Mammary epithelial cell (primary cell): ENCODE measurements at places on chromosomes 3 and 15. TPM values are rescaled to one million over a fixed set of nuclear protein-coding genes. Genes with fewer than 3 reads are reported as not detected.

The GPR149 gene
- total RNA-seq: not detected

The ACTRT3 gene
- 3.0 TPM for total RNA-seq

The POTEB3 gene
- total RNA-seq: not detected

The GATM gene
- total RNA-seq: 0.80 and 1.4 TPM in 2 replicates

DNA sequence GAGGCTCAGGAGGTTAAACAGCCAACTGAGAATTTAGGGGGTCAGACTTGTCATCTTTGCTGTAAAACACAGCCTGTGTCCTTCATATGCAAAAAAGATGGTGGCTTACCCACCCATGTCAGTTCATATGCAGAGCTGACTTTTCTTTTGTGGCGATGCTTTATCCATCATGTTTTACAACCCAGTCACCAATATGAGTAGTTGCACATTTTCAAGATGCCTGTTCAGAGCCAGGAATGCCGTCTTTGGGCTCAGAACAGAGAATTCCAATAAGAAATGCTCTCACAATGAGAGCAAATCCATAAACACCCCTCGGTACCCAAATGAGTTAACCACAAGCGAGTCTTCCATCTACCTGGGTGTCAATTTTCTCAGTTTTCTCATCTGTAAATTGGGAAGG lies 83.6 kb downstream of the TIGIT start:
- DNase-seq: no peak

DNA sequence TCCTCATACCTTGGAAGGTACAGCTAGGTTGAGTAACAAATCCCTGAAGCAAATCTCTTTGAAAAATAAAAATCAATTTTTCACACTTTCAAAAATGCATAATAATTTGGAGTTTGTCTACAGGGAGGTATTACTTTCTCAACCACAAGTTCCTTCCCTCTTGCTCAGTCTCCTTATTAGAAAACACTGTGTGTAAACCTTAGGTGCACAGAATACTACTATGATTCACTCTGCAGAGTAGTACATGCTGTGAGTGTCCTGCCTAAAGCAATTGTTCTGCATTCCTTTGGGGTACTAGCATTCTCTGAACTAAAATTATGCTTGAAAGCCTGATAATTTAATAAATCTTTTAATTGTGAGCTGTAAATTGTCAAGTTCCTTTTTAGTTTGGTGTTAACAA lies 115.9 kb upstream of the EPHA3 start:
- peak; percentile 71 for DNase-seq

DNA sequence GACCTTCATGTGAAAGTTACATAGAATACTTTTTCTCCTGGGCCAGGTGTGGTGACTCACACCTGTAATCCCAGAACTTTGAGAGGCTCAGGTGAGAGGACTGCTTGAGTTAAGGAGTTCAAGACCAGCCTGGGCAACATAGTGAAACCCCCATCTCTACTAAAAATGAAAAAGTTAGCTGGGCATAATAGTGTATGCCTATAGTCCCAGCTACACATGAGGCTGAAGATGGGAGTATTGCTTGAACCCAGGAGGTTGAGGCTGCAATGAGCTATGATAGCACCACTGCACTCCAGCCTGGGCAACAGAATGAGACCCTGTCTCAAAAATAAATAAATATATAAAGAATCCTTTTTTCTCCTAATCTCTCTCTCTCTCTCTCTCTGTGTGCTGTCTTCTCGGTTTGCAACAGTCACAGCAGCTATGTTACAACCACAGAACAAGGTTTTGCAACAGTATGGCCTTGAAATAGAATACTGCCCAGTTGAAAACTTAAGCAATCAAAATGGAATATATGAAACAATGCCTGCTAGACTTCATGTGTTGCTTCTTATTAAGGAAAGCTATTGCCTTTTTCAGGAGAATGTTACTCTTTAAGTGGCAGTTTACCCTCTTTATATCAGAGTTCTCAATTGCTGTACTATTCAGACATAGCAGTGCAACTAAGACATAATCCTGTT lies 12.3 kb upstream of the DENND4A start:
- no peak for DNase-seq

- no peak for DNase-seq
These were observed 89.6 kb upstream of the SNRK start for GRCh38 chr3:43196721-43197120.

DNA sequence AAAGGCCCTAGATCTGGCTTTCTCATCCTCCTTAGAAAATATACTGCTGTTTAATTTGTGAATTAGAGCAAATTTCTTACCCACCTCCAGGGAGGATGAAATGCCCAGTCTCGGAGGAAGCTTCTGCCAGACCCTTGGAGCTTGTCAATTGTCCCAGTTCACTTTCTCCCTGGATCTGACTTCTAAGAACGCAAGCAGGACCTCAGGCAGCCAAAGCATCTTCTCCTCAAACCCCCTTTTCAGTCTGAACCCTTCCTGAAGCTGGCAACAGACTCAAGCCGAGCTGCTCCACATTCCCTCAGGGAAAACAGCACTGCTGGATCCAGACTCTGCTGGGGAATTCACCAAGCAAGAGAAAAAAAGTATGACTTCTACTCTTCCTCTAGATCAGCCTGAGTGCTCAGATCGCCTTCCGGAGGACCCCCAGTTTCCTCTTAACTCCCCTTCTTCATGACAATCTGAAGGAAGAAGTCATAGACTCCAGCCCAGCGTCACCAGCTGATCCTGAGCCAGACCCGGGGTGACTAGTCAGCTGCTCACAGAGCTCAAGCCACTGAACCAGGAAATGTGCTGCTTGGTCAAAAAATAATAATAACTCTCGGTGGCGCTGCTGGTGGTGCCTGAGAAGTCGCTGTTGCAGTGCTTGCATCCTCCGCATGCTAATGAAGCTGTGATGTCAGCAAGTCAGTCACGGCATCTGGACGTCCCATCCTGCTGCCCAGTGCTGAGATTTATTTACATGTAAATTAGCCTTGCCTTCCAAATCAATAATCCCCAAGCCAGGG lies at the start of gene PRICKLE2:
PRICKLE2 (minus strand) TSS at position 641 of the 785 bp plus-strand sequence. CDS start 26,539 bp downstream, outside the sequence.
- peak; percentile 81 for DNase-seq
